Vagina (tissue), 2 donors: ENCODE measurements at places on chromosomes 2 and 18.

DNA sequence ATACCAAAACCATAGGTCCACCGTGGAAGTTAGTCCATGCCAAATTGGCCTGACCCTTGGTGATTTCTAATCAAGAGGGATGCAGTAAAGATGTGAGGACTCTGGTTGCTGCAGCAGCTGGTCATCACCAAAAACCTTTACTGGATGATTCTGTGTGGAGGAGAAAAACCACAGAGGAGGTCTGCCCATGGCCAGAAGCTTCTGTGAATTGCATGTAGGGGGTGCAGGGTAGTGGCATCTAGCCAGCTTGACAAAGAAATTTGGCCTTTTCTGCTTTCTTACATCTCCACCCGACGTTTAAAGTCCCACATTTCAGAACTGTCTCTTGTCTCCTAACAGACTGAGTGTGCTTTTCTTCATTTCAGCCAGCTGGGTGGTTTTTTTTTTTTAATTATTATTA, 180.0 kb downstream of the TPGS2 start:
- no peaks in the 10 kb centered on the region for H3K27me3 ChIP-seq
- no peak overlapping the region for H3K4me3 ChIP-seq
- H3K4me1 ChIP-seq = no peaks in the 10 kb centered on the region
- DNase-seq = no peak

GRCh38 chr2:84427235-84428138, 31.6 kb downstream of the SUCLG1 start:
- no peak overlapping the region for H3K4me3 ChIP-seq
- H3K27me3 ChIP-seq = no peaks in the 10 kb centered on the region
- H3K4me1 ChIP-seq = no peaks in the 10 kb centered on the region

DNA sequence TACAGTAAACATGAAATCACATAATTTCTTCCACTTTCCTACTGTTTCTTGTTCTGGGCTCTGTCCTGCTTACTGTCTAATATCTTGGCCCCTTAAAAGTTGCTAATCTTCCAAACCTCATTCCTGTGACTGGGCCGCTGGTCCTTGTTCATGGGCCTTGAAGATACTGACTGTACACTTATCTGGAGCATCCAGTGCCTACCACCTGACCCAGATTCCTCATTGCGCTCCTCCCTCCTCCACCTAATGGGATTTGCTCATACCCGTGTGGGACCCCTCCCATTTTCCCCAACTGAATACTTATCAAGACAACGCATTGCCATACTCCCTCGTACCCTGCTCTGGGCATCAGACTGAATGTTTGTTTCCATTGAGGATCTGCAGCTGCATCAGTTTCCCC, 6.1 kb upstream of the IL37 start:
- H3K4me1 ChIP-seq = no peaks in the 10 kb centered on the region
- no peak overlapping the region for H3K4me3 ChIP-seq
- no peaks in the 10 kb centered on the region for H3K27me3 ChIP-seq
- H3K27ac ChIP-seq = no peak overlapping the region
- DNase-seq = no peak

- no peaks in the 10 kb centered on the region for H3K4me1 ChIP-seq
- H3K36me3 ChIP-seq = no peaks in the 10 kb centered on the region
- H3K4me3 ChIP-seq = no peak overlapping the region
- DNase-seq = no peak
Measured at GRCh38 chr2:137881711-137882110, 82.6 kb upstream of the HNMT start.

- peaks cover 23% of the 10 kb centered on the region for H3K4me1 ChIP-seq
- DNase-seq = no peak
- H3K4me3 ChIP-seq = no peak overlapping the region
Measured at GRCh38 chr2:9112079-9112721, 94.4 kb upstream of the ASAP2 start.
